Motor neuron (in vitro differentiated cells): ENCODE measurements at places on chromosomes 6 and 20. TPM values are rescaled to one million over a fixed set of nuclear protein-coding genes. Genes with fewer than 3 reads are reported as not detected.

The RSPO3 gene
- total RNA-seq, result 0.04 and 0.23 TPM in 2 replicates

The GLP1R gene
- 0.14 TPM in 1 of 2 replicates, not detected in the other for total RNA-seq

DNA sequence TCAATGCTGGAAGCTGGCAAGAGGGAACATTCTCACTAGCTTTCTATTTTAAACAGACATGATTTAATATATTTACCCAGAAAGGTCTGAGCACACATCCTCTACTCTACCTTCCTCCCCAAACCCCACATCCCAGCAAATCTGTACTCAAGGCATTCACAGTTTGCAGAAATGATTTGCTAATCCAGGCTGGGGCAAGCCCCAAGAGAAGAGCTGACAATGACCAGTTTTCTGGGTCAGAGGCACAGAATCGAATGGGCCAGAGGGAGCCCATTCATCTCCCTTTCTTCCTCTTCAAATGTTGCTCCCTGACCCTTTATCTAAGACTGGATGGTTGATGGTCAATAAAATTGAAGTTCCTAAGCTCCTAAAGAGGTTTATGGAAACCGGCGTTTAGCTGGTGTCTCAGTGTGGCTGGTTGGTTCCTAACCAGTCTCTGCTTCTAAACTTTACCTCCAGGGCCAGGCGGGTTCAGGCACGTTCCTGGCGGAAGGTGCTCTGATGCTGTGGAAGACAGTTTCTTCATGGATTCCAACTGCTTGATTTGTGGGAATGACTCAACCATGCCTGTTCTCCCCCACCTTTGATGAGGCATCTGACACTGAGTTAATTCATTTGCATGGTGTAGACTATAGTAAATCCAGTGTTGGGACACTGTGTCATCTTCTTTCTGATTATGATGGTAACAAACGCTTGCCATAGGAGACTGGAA is 96.4 kb upstream of the IYD start:
- ATAC-seq, result peak; percentile 2

GRCh38 chr6:34829137-34829536 is 37.3 kb downstream of the BLTP3A start:
- peak; percentile 95 for ATAC-seq
